Activated CD8-positive, alpha-beta memory T cell treated with anti-CD3 and anti-CD28 coated beads for 24 hours (primary cell): ENCODE measurements at places on chromosomes 12 and 14.
A peak's percentile ranks its signal among the peaks of the same experiment; 100 is the strongest.

GRCh38 chr12:42382013-42382696 is 56.2 kb downstream of the PPHLN1 start:
- DNase-seq: no peak

- DNase-seq: no peak
These were observed 10.5 kb upstream of the PRMT5 start for GRCh38 chr14:22939684-22940083.

DNA sequence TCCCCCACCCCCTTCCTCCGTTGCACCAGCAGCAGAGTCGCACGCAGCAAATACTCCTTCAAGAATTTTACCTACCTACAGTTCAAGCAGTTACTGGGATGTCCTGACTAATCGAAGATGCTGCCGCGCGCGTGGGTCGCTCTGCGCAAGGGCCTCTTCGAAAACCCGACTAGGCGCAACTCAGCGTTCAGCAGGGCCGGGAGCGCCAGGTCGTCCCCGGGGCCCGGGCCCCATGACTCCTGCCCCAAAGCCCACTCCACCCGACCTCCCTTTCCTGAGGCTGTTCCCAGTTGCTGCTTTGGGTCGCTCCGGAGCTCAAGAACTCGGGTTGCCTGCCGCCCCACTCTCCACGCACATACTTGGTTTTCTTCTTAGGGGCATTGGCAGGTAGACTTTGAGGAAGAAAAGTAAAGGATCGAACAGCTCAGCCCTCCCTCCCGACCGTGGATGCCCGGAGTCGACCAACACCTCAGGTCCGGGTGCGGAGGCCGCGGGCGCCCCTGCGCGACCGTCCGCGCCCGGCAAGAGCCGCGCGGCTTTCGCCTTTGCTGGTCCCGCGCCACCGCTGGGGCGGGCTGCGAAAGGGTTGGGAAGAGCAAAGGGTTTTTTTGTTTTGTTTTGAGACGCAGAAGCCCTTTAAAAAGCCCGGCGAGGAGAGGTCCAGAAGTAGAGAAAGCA is 1.9 kb downstream of the BMP4 start:
- no peak for DNase-seq

- no peak for DNase-seq
These were observed 41.3 kb downstream of the ELK3 start for GRCh38 chr12:96235484-96235826.

DNA sequence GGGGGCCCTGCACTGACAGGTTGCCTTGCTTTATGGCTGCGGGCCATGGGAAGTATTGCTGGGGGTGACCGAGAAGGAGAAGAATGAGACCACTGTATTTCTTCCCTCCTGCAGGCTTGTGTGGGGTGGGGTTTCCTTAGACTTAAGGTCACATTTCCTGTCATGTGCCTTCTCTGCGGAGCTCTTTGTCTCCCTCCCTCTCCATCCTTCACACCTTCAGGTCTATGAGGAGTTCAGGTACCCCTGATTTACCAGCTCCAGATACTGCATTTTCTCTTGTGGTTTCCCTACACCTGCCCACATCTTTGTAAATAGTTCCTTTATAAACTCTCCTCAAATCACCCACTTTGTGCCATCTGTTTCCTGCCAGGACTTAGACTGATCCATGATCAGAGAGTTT is 3.6 kb downstream of the FNTB start:
- DNase-seq: no peak

DNA sequence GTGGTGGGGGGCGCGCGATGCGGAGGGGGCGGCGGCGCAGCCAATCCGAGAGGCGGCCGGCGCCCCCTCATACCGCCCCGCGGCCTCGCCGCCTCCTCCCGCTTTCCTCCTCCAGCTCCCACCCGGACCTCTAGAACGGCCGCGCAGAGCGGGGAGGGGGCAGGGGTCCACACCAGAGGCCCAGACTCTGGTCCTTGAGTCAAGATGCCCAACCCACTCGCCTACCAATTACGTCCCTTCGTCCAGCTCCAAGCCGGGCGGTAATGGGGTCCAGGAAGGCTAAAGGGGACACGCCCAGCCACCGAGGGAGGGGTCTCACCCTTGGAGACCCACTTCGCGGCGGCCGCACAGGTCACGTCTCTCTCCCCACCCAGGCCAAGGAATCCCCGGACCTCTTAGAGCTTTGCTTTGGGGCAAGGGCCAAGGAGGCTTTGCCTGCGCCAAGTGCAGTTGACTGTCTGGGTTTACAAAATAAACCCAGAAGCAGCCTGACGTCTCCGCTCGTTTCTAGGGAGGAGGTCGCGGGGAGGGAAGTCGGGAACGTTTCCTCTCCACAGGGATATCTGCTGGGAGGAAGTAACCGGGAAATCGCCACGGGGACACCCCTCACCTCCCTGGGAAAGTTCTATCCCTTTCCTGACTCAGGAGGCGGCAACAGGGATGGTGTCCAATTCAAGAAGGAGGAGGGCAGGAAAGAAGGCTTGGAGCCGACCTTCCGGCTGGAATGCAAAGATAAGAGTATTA is 394 bp upstream of the AMIGO2 start:
- peak; percentile 81 for DNase-seq

GRCh38 chr14:71538938-71539649 is 393.1 kb upstream of the RGS6 start:
- DNase-seq: no peak

DNA sequence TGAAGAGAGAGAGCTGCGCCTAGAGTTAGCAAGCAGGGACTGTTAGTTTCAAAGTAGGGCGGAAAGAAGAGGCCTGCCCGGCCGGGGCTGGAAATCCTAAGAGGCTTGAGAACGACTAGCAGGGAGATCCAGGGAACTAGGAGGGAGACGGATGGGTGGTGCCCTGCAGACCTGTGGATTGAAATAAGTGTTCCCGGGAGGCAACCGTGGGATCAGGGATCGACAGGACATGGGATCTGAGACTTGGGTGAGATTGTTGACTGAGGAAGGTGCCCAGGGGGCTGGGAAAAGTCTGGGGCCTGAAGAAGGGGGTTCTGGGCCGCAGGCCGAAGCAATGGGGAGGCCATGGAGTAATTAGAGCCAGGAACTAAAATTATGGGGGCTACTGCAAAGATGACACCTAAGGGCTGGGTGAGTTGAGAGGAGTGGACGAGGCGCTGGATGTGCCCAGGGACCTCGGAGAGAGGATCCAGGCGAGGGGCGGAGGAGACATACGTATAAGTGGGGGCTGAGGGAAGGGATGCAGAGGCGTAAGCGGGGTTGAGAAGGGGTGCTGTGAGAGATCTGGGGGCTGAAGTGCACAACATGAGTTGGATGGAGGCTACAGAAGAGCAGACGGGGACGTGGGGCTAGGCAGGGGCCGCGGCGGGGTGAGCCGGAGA is 635 bp downstream of the LTA4H start:
- no peak for DNase-seq

DNA sequence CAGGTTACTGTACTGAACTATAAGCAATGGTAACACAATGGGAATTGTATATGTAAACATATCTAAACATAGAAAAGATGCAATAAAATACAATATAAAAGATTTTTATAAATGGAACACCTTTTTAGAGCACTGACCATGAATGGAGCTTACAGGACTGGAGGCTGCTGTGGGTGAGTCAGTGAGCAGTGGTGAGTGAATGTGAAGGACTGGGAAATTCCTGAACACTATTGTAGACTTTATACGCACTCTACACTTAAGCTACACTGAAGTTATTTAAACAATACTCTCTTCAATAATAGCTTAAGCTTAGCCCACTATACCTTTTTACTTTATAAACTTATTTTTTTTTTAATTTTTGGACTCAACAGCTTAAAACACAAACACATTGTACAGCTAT is 313.5 kb downstream of the KCNC2 start:
- no peak for DNase-seq

GRCh38 chr12:70741256-70741655 is 104.0 kb upstream of the PTPRB start:
- DNase-seq: no peak

- no peak for DNase-seq
These were observed 4.0 kb downstream of the ACVRL1 start for GRCh38 chr12:51911307-51911706.

DNA sequence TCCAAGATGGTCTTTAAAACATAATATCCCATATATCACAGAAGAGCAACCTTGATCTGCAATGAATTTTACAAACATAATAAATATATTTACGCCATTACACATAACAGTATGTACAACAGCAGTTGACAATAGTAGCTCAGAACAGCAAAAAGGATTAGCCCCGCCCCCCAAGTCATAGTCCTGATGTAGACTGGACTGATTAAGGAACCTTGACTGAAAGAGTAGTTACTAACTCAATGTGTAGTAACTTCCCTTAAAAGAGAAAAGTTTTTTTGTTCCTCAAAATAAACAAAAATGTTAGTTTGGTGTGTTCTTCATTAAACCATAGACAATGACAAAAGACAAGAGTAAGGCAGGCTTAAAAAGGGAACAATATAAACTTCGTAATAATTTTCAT is 44.5 kb downstream of the GTF2A1 start:
- DNase-seq: no peak

DNA sequence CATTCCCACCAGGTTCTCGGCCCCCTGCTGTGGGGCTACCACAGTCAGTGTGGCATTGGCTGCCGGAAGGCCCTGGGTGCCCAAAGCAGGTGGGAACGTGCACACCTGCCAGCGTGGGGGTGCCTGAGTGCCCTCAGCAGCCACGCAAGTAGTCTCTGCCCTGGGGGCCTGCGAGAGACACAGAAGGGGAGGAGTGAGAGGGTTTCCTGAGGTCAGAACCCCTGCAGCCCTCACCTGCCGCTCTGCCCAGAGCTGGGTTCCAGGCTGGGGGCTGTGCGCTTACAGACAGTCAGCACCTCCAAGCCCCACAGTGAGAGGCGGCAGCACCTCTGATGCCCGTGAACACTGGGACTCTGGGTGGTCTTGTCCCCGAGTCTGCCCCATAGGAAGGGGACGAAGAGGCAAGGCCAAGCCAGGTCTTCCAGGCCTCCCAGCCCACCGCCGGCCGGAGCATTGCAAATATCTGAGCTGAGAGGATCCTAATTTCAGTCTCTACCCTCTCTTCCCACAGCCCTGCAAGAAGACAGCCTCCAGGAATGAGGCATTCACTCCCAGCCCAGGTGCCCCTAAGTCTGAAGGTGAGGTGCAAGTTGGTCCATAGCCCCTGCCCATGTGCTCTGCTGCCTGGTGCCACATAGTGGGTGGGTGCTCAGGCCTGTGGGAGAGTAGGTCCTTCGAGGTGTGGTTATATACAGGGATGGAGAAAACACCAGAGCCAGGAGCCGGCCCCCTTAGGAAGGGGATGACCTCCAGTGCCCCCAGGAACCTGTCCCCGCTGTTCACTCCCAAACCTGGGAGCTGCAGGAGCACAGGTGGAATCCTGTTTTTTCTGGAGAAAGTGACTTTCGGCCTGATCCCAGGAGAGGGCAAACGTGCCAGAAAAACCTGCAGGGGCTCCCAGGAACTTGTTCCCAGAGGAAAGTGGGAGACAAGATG is 291.1 kb upstream of the RTL1 start:
- peak; percentile 35 for DNase-seq

GRCh38 chr14:62777510-62777909 is 267.7 kb downstream of the KCNH5 start:
- no peak for DNase-seq

DNA sequence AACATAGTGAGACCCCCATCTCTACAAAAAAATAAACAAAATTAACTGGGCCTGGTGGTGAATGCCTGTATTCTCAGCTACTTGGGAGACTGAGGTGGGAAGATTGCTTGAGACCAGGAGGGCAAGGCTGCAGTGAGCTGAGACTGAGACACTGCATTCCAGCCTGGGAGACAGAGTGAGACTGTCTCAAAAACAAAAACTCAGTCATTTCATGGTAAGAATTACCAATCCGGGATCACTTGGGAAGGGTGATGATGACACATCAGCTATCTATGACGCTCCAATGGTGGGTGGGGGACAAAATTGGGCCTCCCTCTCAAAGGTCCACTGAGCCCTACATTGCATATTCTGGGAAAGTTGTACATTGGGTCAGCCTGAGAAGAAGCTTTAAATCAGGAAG is 47.7 kb downstream of the SERPINA3 start:
- DNase-seq: peak; percentile 26

- peak; percentile 97 for DNase-seq
These were observed 4.1 kb upstream of the CCND2 start for GRCh38 chr12:4269279-4269991.

DNA sequence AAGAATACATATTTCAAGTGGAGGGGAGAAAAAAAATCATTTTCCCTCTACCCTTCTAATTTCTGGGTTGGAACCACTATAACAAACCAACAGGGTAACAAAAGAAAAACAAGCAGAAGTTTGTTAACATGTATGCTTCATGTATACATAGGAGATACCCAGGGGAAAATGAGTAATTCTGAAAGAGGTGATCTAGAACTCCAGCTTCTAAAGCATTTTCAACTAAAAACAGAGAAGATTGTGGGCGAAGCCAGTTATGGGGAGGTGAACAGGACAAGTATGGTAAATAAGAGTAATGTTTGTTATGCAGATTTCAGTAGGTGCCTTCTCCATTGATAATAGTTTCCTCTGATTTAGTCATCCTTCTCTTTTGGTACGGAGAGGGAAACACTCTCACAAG is 16.7 kb downstream of the FNTB start:
- no peak for DNase-seq
